Activated T-helper 2 cell treated with anti-CD3 and anti-CD28 coated beads, Interferon-gamma antibody, Interleukin-2, Interleukin-4, amounts not matched to agents 10 μg/mL and 5 μg/mL and 100 μg/mL, durations not matched to agents 14 hours and 24 hours and 36 hours (primary cell): ENCODE measurements at places on chromosomes 3 and 15. TPM values are rescaled to one million over a fixed set of nuclear protein-coding genes. Genes with fewer than 3 reads are reported as not detected.

GRCh38 chr15:80834906-80835305 is 55.7 kb downstream of the CEMIP start:
- no peak for DNase-seq

GRCh38 chr3:66904831-66905493 is 93.1 kb upstream of the KBTBD8 start:
- DNase-seq, result no peak

- no peak for DNase-seq
Observed at GRCh38 chr3:142098964-142099363, 50.4 kb downstream of the TFDP2 start.

DNA sequence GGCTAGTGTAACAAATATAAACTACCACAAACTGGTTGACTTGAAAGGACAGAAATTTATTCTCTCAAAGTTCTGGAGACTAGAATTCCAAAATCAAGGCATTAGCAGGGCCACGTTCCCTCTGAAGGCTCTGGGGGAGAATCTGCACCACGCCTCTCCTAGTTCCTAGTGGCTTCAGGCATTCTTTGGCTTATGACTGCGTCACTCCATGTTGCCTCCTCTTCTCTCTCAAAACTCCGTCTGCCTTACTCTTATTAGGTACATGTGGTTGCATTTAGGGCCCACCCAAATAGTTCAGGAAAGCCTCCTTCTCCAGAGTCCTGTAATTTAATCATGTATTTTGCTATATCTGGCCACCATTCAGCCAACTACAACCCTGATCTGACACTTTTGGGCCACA is 174.8 kb downstream of the PEX5L start:
- no peak for DNase-seq

GRCh38 chr3:61371123-61371522 is 119.9 kb upstream of the FHIT start:
- DNase-seq, result no peak

DNA sequence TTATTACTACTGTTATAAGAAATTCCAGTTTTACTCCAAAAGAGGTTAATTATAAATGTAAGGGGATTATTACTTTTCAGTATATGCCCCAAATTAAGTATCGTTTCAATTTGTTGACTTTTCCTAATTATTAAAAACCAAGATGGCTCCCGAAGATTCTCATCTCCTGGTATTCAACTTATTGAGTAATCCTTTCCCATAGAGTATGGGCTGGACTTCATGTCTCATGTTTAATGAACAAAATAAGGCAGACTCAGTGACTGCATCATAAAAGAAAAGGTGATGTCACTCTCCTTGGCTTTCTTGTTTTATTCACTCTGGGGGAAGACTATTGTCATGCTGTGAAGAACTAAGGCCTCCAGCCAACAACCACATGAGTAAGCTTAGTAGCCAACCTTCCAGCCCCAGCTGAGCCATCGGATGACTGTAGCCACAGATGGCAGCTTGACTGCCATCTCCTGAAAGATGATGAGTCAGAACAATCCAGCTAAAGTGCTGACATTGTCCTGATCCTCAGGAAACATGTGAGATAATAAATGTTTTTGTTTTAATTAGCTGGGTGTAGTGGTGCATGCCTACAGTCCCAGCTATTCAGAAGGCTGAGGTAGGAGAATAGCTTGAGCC is 17.3 kb downstream of the IGF2BP2 start:
- DNase-seq, result no peak

GRCh38 chr3:126438186-126438585 is 37.5 kb downstream of the ZXDC start:
- no peak for DNase-seq

DNA sequence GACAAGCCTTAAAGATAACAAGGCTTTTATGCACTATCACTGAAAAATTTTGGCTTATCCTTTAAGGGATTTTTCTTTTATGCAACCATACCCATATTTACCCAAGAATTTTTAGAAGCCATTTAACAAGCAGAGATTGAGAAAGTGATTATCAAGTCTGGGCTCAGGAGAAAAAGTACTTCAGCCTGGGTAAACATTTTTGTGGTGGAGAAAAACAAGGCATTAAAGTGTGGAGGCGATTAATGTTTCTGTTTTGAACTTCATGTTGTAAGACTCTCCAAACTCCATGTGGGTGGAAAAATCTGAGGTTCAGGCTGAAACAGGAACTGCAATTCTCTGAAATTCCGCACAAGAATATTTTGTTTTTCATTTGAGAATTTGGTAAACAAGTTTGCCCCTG is 260.4 kb upstream of the KCNMB2 start:
- no peak for DNase-seq

DNA sequence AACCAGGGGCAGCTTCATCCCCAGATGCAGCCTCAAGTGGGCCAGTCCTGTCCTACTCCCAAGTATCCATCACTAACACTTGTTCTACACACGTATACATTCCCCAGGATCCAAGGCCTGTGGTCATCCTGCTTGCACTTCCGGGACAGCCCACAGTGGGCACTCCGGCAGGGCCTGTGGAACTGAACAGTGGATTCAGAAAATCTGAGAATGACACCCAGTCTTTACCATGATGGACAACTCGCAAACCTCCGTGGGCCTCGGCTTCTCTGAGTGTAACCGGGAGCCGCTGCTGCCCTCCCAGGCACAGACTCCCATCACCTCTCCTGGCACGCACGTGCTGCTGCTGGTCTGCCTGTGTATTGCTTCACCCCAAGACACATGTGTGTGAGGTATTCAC is 59.6 kb downstream of the ATP10A start:
- no peak for DNase-seq

DNA sequence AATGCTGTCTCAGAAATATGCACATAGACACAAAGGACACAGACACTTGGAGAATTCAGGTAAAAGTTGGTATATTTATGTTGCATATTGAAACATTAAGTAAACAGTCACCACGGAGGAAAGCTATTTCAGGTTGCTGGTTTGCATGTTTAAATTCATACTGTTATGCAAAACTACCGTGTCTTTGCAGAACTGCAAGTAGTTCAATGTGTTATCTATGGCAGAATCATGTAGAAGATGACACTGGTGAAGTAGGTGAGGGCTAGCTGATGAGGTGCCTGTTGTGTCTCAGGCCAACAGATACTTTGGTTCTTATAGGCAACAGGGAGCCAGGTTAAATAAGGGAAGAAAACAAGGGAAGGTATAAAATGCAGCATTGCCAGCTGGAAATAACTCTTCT is 511.3 kb downstream of the DIPK2A start:
- no peak for DNase-seq

GRCh38 chr15:90611157-90611556 is 81.4 kb downstream of the CRTC3 start:
- no peak for DNase-seq

Gene CKMT1B
- 0.32 and 0.53 TPM in 2 replicates for total RNA-seq

Gene MORF4L1
- total RNA-seq, result 293 and 302 TPM in 2 replicates

Gene DYNLT2B
- 10.9 and 12.3 TPM in 2 replicates for total RNA-seq

Gene CEMIP
- total RNA-seq, result 0.30 TPM in 1 of 2 replicates, not detected in the other
